RPMI7951 (cell line): ENCODE measurements at places on chromosomes 7 and 10. TPM values are rescaled to one million over a fixed set of nuclear protein-coding genes. Genes with fewer than 3 reads are reported as not detected.

The FAM25C gene
- not detected in 2 replicates for total RNA-seq

The TMEM213 gene
- not detected in 2 replicates for total RNA-seq

The AKR1C4 gene
- not detected in 2 replicates for total RNA-seq

The EVX1 gene
- total RNA-seq, result not detected in 2 replicates

The NACAD gene
- 0.24 and 0.29 TPM in 2 replicates for total RNA-seq

DNA sequence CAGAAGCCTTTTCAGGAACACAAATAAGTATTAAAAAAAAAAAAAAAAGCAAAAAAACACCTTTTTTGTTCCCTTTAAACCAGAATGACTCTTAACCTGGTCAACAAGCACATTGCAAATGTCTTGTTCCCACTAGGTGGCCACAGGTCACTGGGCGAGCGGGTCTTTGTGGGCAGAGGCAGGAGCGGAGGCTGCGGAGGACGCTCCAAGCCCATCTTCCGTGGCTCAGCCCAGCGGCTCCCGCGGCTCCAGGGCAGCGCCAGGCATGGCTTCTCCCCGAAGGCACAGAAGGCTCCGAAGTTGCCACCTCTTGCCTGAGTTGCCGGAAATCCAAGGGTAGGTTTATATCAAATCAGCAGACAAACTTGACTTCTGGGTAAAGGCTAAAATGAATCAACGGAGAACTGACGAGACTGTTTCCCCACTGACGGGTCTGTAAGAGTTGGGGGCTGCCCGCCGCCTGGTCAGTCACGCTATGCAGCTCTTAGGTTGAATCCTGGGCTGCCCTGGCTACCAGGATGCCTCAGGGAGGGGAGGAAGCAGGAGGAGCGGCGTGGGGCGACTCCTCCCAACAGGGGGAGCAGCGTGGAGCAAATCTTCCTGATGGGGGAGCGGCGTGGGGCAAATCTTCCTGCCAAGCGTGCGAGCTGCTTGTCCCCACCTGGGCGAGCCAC lies 144.5 kb downstream of the PTPRN2 start:
- DNase-seq, result no peak

- DNase-seq, result no peak
Measured at GRCh38 chr7:29099896-29100847, 46.2 kb downstream of the CPVL start.

DNA sequence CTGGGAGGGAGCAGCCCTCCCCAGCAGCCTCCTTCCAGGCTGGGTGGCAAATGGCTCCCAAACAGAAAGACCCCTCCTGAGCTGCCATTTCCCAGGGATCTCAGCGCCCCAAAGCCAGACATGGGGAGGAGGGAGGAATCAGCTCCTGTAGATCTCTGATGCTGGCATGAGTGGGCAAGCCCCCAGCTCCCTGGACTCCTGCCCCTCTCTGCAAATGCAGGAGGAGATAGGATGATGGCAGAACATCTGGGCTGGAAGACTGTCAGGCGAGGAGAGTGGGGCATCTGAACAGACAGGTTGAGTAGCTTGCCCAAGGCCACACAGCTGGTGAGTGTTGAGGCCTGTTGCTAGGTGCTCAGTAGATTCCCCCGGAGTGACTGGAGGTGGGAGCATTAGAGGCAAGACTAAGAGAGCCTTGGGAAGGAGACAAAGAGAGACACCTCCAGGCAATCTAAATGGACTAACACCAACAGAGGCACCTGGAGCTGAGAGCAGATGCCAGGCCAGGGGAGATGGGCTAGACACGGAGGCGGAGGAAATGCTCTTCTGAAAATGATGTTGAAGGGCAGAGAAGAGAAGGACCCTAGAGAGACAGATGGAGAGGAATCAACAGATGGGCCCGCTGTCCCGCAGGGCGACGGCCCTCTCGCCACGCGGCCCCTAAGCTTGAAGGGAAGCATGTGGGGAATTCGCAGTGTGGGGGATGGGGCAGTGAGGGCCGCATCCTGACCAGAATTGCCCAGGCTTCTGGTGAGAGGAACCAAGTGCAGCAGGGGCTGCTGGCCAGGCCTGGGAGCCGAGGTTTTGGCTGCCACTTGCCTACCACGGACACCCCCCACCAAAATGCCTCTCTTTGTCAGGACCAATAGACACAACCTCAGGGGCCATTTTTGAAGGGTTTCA lies 84.8 kb upstream of the LRRC4 start:
- DNase-seq, result no peak

DNA sequence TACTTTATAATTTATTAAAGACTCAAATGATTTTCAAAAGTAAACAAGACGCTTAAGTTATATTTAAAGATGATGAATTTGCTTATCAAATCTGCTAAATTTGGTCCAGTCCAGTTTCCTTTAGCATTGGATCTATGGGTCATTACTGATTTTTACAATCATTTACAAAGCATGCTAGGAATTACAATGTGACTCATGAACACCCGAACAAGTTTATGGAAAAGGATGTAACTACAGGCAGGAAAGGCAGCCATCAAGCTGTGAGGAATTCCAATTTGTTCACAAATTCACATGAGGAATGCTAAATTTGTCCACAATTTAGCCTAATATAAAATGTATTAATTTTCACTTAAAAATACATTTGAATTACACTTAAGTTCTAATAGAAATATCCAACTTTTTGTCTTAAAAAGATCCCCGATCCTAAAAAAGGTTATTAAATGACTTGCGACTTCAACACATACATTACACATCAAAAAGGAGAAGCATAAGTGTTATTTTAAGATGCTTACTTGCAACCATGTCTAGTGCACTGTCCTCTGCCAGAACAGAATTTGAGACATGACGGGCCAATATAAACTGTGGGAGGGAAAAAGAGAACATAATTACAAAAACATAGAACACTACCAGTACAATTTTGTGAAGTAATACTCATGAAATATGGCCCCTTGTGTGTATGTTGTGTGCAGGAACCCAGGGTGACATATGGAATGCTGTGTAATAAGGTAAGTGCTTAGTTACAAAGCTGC lies 194.2 kb upstream of the SLC26A5 start:
- DNase-seq, result no peak

GRCh38 chr7:43584195-43584586 lies 1.3 kb downstream of the STK17A start:
- DNase-seq, result peak; percentile 61

DNA sequence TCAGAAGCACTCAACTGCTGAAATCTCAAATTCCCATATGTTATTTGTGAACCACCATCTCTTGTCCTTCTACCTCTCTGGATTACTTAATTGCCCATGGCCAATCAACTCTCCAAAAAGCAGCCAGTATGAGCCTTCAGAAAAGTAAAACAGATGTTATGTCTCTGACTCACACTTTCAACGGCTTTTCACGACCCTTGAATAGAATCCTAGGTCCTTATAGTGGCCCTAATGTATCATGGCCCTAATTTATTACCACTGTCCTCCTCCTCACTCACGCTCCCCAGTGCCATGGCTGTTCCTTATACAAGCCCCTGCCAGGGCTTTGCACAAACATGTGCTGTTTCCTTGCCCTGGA lies 20.0 kb downstream of the ZNF438 start:
- DNase-seq, result peak; percentile 86

GRCh38 chr10:12796401-12797160 lies 204.9 kb downstream of the CCDC3 start:
- DNase-seq, result no peak

DNA sequence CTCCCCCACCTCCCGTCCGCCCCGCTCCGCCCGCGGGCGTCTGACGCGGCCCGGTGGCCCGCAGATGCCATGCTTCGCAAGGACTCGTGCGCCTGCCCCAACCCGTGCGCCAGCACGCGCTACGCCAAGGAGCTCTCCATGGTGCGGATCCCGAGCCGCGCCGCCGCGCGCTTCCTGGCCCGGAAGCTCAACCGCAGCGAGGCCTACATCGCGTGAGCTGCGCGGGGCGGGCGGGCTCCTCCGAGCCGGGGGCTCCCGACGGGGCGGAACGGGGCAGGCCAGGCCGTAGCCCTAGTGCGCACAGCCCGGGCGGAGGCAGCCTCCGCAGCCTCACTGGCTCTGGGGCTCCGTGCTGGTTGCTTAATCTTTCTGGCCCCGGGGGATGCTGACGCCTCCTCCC lies 2.8 kb downstream of the ASIC3 start:
- peak; percentile 67 for DNase-seq

DNA sequence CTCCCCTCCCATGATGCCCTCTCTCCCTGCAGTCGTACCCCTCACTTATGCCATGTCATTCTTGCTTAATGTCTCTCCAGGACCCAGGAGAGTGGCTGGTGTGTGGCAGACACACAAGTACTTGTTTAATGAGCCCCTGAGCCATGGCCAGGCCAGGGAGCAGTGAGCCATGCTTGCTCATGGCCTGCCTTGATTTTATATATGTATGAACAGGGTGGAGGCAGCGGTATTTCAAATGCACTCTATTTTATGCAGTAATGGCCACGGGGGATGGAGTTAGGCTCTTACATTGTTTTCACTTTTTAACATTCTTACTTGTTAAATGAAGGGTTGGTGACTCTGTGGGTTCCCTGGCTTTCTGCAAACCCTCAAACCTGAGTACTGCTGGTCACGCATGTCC lies 144.8 kb downstream of the FANK1 start:
- no peak for DNase-seq

DNA sequence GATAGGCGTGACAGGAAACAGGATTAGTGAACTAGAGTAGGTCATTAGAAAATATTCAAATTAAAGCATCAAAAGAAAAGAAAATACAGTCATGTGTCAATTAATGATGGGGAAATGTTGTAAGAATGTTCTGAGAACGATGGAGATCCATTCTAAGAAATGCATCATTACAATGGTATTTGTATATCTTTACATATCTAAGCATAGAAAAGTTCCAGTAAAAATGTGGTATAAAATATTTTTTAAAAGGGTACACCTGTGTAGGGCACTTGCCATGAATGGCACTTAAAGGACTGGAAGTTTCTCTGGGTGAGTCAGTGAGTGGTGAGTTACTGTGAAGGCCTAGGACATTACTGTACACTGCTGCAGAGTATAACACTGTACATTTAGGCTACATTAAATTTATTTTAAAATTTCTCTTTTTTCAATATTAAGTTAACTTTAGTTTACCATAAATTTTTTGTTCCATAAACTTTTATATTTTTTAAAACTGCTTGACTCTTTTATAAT lies 282.5 kb downstream of the BMPER start:
- no peak for DNase-seq

GRCh38 chr7:102444961-102445673 lies 11.7 kb downstream of the ORAI2 start:
- DNase-seq, result no peak

DNA sequence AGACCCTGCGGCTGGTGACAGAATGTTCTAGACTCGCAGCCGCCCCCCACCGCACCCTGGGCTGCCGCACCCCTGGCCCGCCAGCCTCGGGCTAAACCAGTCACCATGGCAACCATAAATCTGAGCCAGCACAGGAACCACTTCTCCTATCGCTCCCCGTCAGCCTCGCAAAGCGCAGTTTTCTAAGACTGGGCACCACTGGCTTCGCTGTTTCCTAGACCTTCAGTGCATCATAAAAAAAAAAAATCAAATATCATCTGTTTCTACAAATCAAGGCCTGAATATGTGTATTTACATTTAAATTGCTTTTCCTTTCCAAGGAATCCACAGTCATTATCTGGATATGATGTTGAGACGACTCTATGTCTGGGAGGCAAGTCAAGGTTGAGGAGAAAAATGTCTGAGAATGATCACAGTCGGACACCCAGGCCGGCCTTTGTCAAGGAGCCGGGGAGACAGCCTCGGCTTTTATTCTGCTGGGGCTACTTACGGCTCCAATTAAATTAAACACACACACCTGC lies 99.9 kb downstream of the PTPRN2 start:
- DNase-seq, result no peak

GRCh38 chr10:115558252-115558651 lies 465.1 kb downstream of the ATRNL1 start:
- DNase-seq, result no peak

- no peak for DNase-seq
Measured at GRCh38 chr7:129405527-129405926, 28.7 kb upstream of the STRIP2 start.

DNA sequence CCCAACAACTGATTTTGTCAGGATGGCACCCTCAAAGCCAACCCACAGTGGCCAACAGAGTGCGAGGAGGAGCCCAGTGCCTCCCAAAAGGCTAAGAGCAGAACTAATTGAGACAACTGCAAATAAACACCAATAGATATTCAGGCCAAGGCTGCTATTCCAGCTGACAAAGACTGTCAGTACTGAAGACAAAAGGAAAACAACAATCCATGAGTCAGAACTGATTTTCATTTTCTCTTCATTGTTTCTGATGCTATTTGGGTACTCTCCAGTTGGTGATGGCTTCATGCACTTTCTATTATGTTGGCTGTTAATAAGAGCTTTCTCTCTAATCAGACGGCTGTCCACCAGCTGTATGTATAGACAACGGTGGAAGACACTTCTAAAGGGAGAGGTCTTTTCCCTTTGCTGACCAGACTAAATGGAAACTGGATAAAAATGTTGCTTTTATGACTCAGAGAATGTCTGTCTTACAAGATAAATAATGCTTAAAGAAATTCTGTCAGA lies 515.9 kb downstream of the PARD3 start:
- peak; percentile 65 for DNase-seq

DNA sequence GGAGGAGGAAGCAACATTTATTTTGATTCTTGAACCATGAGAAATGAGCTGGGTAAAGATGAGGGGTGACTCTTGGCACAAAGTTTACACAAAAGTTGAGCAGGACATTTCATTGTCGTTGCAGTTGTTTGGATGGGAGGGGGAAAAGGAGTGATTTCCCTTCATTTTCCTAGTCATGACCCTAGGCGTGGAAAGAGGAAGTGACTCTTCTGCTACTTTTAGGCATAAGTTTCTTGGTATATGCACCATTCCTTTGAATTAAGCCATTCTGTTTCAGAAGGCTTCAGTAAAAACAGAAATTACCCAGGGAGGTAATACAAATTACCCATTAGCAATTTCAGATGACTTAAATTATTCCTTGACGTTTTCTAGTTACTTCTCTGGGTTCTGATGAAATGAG lies 113.9 kb upstream of the FAM171A1 start:
- DNase-seq, result no peak

DNA sequence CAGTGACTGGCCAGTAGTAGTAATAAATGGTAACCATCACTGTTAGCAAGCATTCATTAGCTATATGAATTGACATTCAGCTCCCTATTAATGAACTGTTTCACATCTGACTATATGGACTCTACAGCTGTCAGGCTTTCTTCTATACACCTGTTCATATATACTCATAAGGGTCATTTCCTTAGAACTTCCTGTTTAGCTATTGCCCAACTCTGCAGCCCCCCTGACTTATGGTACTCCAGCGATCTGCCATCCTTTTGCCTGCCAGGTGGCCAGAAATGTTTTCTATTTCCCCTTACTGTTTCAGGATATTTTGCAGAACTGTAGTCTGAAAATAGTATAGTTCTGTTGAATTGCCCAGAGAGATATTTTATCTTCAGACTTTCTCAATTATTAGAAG lies 56.6 kb downstream of the TASOR2 start:
- no peak for DNase-seq
